ENCODE measurements at places on chromosomes 7 and 10.

DNA sequence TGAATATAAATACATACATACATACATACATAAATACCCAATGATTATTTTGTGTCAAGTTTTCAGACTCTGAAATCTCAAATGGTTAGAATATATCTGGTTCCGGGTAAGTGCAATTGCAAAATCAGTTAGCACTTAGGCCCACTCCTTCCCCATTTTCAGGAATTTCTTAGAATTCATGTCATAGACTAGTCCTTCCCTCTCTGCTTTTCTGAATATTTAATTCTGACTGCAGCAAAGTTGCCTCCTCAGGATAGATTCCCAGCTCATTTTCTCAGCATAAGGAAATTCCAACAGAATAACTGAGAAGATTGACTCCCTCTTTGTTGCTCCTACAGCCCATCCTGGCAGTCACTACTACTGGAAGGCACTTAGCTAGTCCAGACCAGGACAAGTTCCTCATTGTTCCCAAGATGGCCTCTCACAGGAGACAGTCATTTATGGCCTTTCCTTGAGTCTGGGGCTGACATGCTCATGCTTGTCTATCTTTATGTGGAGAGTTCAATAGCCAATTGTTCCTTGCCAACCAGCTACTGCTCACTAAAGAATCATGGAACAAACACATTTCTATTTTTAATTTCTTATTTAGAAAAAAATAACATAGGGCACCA lies 142.9 kb upstream of the ITGB1 start:
- no peak for DNase-seq

GRCh38 chr7:105974471-105974870 lies 11.4 kb downstream of the CDHR3 start:
- no peak for DNase-seq

- DNase-seq = no peak
Measured at GRCh38 chr7:44447874-44448425, 42.5 kb downstream of the NUDCD3 start.

DNA sequence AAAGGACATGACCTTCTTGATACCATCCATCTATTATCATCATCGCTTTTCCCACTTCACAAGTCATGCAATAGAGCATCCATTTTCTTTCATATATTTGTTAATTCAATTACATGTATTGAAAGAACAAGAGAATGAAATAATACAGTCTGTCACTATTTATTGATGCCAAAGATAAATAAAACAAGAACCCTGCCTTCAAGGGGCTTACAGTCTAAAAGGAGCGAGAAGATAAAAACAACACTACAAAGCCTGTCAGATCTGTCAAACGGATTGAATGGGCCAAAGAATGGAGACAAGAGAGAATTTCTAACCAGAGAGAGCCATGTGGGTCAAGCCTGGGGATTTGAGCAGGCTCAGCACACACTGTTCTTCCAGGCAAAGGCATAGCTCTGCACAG lies 15.9 kb downstream of the CPA5 start:
- DNase-seq = no peak

- DNase-seq = no peak
Measured at GRCh38 chr10:29435809-29436501, 147.1 kb downstream of the LYZL1 start.

DNA sequence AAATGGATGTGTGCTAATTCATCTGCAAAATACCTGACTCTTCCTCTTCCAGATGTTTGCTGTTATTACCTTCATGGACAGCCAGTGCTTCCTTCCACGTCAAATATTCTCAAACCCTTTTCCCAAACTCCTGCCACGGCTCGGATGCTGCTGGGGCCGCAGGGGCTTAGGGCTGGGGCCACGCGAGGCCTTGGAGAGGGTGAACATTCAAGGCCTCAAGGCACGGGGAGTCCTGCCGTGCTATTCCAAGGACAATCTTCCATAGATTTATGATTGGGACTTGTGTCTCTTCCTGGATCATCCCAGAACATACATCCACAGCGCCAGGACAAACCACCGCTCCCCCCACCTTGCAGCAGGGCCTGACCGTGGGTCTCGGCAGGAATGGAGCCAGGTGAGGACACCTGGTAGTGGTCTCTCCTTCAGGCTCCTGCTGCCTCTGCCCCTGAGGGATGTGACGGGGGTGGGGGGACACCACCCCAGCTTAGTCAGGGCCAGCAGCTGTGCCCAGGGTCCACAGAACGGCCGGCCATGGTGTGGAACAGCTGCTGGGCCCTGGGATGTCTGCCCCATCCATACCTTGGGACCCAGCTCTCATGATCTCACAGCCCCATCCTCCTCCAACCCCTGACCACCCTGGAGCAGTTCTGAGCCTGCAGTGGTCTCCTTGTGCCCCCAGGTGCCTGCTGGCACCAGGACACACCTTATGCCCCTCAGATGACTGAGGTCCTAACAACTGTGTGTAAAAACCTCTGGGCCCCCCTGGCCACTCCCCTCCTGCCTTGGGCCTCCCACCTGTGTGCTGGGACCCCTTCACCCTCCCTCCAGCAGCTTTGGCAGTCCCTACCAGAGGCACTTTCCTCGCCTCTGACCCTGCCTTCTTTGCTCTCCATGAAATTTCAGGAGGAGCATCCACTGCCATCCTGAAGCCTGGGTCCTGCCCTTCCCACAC lies 16.7 kb downstream of the VIPR2 start:
- DNase-seq = no peak

DNA sequence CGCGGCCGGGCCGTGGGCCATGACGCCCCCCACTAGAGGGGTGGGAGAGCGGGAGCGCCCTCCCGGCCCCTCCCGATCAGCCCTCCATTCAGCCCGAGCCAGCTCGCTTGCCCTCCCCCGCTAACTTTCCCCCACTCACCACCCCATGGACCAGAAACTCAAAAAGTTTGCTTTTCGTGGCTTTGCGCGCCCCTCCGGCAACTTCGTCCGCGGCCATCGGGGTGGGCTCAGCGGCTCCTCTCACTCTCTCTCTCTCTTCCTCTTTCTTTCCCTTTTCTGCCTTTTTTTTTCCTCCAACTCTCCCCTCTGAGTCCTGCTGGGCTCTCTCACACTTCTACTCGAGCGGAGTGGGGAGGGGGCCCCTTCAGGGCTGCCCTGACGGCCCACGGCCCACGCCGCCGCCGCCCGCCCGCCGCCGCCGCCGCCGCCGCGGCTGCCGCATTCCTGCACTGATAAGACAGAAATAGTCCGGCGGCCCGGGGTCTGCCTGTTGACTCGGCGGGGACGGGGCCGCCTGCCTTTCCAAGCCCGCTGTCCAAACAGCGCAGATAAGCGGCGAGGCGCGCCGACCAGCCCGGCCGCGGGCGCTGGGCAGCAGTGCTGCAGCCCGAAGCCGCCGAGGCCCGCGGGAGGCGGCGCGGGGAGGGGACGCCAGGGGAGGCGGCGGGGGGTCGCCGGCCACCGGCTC lies at the start of gene SMARCD3:
SMARCD3 (minus strand) TSS at position 349 of the 688 bp plus-strand sequence; CDS start at position 217, 132 bp downstream.
- peak; percentile 64 for DNase-seq

DNA sequence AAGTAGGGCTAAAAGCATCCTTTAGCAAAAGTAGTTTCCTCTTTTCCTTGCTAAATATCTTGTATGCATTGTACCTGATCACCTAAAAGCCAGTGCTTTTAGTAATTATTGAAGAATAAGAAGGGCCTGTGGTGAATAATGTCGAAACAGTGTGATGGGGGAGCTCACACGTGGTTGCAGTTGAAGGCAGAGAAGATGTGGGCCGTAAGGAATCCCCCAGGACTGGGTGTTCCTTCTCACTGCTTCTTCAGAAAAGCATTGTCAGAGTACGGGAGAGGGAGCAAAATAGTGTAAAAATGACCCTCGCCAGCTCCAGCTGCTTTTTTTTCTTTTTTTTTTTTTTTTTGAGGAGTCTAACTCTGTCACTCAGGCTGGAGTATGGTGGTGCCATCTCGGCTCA lies 201.1 kb downstream of the NSUN6 start:
- DNase-seq = no peak

- DNase-seq = no peak
Measured at GRCh38 chr10:95542330-95542729, 18.8 kb downstream of the SORBS1 start.

GRCh38 chr10:124323111-124323725 lies 95.5 kb downstream of the OAT start:
- DNase-seq = peak; percentile 30

- DNase-seq = no peak
Measured at GRCh38 chr7:77409005-77409738, 7.0 kb downstream of the GSAP start.

DNA sequence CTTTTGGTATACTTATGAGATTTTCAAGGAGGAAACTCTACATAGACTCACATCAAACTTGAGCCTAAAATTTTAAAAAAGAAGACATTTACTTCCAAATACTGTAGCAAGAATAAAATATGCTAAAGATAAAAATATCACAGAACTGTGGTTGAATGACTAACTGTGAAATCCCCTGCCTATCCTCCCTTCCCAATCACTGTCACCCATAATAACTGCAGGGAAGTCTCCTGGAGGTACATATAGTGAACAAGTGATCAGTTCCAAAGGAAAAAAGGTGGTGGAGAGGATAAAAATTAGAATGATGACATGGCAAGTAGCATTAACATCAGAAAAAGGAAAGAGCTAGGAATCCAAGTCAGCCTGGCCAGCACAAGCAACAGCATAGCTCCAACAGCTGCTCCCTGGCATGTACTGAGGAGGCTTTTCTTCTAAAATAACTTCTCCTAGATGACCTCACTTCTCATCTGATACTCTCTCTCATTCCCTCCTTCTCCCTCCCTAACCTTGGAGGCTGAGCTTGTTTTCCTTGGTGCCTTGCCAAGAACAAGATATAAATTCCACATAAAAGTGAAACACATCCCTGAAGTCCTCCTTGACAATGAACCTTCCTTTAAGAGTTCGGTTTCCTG lies 124.0 kb downstream of the IQUB start:
- no peak for DNase-seq

DNA sequence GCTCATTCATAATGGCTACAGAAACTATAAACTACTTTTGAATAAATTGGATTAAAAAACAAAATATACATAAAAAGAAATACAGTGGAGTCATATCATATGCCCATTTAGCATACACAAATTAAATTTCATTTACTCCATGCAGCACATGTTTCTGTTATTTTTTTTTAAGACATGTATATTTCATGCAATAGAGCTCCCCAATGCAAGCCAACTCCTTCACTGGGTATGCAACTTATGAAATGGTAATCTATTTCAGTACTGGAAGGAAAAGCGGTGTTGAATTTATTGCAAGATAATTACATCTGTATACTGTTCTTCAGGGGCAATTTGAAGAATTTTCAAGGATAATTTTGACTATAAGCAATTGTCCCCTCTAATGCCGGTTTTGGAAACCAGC lies 49.9 kb downstream of the NEUROD6 start:
- DNase-seq = no peak

DNA sequence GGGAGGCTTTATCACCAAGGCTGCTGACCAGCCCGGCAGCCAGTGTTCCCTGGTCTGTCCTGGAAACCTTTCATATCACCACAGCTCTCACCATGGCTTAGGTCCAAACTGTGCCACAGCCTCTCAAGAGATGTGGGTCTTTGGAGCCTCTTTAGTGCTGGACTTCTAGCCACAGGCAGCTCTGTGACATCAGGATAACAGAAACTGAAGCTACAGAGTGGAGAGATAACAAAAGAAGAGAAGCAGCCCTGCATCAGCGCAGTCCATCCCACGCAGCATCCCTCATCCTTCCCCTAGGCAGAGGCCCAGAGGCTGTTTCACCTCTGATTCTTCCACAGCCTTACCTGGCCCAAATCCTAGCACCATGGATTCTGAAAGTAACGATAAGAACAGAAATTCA lies 187.9 kb upstream of the KMT2E start:
- no peak for DNase-seq

- DNase-seq = no peak
Measured at GRCh38 chr7:71286336-71286735, 154.4 kb downstream of the GALNT17 start.

- DNase-seq = no peak
Measured at GRCh38 chr10:92156874-92157773, 133.8 kb downstream of the CPEB3 start.

DNA sequence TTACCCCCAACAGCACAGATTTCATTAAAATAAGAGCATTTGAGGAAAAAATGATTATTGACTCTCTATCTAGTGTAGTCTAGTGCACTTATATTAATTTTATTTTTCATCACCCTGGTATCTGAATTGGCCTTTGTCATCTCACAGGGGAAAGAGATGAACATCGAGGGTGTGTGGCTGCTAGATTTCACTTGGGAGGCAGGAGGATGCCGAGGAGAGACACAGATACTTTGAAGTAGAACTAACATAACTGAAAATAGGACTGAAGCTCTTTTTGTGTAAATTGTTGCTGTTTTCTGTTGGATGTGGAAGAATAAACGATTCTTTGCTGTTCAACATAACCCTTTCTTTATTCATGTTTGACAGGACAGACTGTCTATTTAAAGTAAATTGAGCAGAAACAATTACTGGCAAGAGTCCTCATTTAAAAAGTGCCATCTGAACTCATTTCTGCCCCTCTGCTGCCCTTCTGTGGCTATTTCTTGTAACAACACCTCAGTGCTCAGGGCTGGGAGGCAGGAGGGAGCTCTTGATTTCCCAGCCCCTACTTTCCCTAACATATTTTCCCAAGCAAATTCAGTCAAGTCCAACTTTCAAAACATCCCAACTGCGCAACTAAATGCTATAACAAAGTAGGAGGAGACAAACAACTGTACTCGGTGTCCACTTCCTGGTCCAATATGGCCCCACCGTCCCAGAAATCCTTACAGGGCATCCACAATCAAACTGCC lies 15.6 kb downstream of the LYZL1 start:
- DNase-seq = peak; percentile 70

- DNase-seq = no peak
Measured at GRCh38 chr7:50479743-50480517, 29.8 kb upstream of the FIGNL1 start.

DNA sequence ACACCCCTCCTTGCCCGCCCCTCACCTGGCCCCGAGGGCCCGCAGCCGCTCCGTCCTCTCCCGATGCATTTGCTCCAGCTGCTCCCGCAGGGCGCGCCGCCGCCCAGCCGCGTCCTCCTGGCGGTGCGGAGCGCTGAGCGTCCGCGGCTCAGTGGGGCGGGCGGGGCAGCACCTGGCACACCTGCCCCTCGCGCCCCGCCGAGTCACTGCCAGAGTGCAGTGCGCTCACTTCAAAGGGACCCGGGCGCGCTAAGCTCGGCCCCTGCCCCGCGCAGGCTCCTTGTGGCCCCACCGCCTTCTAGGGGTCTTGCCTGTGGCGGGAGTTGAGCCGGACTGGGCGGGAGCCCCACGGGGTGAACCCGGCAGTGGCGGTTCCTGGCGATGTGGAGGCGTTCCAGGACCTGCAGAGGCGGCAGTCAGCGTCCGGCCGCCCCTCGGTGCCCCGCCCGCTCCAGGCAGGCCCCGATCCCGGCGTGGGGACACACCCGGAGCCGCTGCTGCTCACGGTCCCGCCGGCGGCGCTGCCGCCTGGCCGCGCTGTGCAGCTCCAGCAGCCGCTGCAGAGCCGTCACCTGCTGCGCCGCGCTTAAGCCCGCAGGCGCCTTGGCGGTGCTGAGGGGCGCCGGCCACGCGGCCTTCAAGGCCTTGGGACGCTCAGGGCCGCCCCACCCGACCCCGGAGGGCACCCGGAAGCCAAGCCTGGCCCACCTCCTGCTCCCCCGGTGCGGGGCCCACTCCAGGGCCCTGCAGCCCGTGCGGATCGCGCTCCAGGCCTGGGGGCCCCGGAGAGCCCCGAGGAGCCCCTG lies 6.7 kb downstream of the ATP6V1F start:
- DNase-seq = peak; percentile 64
